ENCODE measurements at places on chromosomes 2 and 18.
A peak's percentile ranks its signal among the peaks of the same experiment; 100 is the strongest.

- DNase-seq = no peak
Measured at GRCh38 chr2:173874003-173874893, 90.9 kb downstream of the SP3 start.

GRCh38 chr2:205218056-205218455, 464.2 kb upstream of the NRP2 start:
- peak; percentile 2 for DNase-seq

- DNase-seq = peak; percentile 93
Measured at GRCh38 chr2:40511661-40512213, 59.8 kb upstream of the SLC8A1 start.

GRCh38 chr2:709138-709765, 32.0 kb upstream of the TMEM18 start:
- peak; percentile 88 for DNase-seq

DNA sequence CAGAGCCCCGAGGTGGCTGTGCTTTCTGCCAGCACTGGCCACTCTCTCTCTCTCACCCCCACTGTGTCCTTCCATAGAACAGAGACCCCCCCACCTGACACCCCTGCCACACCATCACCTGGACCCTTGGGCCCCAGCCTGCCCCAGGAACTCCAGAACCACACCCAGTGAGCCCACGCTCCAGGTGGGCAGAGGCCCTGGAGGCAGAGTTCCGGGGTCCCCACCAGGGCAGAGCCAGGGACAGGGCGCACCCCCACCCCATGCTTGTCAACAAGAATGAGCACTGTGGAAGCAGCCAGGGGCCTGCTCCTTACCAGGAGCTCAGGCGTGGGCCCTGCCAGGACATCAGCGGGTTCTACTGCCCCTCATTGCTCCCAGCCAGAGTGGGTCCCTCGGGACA, 14.6 kb downstream of the PASK start:
- DNase-seq = no peak
